Stimulated activated CD8-positive, alpha-beta memory T cell treated with anti-CD3 and anti-CD28 coated beads, Interleukin-7, amount 100 ng/mL, for 1 hour (primary cell): ENCODE measurements at places on chromosomes 7 and 10.

DNA sequence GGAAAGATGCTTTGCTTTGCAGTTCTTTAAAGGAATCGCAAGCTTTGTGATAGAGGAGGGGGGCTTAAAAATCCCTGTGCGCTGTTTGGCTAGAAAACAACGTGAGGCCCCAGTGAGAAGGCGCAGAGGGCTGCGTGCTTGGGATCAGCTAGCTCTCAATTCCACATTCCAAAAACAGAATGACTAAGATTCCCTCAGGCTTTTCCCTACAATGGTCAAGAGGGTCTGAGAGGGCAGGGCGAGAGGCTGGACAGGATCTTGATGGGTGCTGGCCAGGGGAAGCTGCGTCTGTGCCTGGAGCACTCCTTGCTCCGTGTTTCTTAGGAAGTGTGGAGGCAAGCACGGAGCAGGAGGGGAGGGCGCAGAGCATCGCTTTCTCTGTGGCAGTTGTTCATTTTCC is 72.1 kb upstream of the INHBA start:
- no peak for DNase-seq

GRCh38 chr10:1569208-1569607 is 168.1 kb downstream of the ADARB2 start:
- no peak for DNase-seq

DNA sequence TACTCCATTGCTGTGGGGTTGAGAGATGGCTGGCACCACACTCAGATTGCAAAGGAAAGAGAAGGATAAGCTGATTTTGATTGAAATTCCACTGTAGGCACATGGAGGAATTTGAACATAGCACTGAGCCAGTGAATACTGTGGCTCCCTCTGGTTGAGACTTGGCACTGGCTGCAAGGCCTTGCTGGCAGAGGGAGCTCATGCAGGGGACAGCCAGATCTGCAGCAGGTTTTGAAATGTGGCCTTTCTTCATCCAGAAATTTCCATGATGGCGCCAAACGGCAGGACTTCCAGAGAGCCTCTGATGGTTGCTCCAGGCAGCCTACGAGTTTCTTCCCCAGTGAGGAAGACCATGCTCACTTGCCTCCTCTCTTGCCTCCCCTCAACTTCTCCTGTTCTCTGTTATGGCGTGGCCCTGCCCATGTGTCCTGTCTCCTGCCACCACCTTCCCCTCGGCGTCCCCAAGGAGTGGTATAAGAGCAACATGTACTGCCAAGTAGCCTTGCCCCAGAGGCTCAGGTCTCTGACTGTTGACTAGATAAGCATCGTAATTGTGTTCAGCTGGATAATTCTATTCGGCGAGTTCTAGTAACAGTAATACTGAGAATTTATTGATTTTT is 265.6 kb downstream of the CCDC3 start:
- no peak for DNase-seq

DNA sequence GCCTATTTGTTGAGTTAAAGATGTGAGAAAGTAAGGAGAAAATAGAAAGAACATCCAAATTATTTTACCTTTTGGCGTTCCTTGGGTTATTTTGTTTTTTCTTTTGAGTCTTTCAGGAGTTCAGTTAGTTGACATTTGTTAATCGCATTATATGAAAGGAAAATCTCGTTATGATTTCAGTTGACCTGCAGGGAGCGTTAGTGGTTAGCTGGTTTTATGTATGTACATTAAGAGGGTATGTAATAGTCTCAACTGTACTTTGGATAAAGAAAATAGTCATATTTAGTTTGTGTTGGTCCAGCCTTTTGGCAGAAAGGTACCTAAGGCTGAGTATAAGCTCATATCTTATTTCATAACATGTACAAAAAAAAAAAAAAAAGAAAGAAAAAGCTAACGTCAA is 4.0 kb downstream of the BMPER start:
- no peak for DNase-seq

DNA sequence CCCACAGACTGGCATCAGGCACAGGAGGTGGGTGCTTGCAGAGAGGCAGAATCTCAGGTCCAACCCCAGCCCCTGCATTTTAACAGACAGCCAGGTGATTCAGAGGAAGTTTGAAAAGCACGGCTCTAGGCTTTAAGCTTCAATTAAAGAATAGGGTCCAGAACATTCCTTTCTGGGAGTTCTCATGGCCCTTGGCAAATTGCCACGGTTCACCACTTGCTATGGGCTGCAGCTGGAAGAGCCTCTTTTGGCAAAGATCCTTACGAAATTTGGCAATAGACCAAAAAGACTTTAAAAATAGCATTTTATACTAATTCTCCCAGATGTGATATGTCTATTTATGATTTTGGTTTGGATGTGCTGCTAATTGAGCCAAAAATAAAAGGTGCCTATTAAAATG is 148.1 kb downstream of the ITGA8 start:
- DNase-seq: no peak
